ENCODE measurements at places on chromosomes 7 and 10.

- DNase-seq: no peak
Measured at GRCh38 chr10:57692255-57692980, 575.3 kb downstream of the IPMK start.

- no peak for DNase-seq
Measured at GRCh38 chr10:95567903-95568630, 6.9 kb upstream of the SORBS1 start.

- no peak for DNase-seq
Measured at GRCh38 chr7:74388880-74389415, 64.8 kb upstream of the GTF2IRD1 start.

GRCh38 chr7:99258501-99258900 lies 14.1 kb upstream of the MYH16 start:
- no peak for DNase-seq

GRCh38 chr7:24808518-24808917 lies 51.3 kb upstream of the GSDME start:
- DNase-seq: no peak

Measured in CD4-positive, alpha-beta T cell treated with Interleukin-17A for 4 hours (primary cell).